Neural cell (in vitro differentiated cells): ENCODE measurements at places on chromosomes 3 and 15. TPM values are rescaled to one million over a fixed set of nuclear protein-coding genes. Genes with fewer than 3 reads are reported as not detected.

RPS27L gene
- polyA plus RNA-seq = 58.2 and 70.0 TPM in 2 replicates

ADGRG7 gene
- not detected in 2 replicates for polyA plus RNA-seq

SATB1 gene
- 16.0 and 16.9 TPM in 2 replicates for polyA plus RNA-seq

ASB14 gene
- 0.51 TPM in 1 of 2 replicates, not detected in the other for polyA plus RNA-seq

SLC12A8 gene
- 1.5 and 4.6 TPM in 2 replicates for polyA plus RNA-seq

TMEM87A gene
- polyA plus RNA-seq = 50.4 and 53.3 TPM in 2 replicates

TLR9 gene
- polyA plus RNA-seq = not detected in 2 replicates

CNTN6 gene
- polyA plus RNA-seq = 1.7 and 1.8 TPM in 2 replicates

GRK7 gene
- polyA plus RNA-seq = 0.16 TPM in 1 of 2 replicates, not detected in the other

TM4SF18 gene
- 0.42 TPM in 1 of 2 replicates, not detected in the other for polyA plus RNA-seq

P2RY1 gene
- polyA plus RNA-seq = 1.7 and 3.0 TPM in 2 replicates

MORC1 gene
- polyA plus RNA-seq = not detected in 2 replicates

CIB2 gene
- 22.6 and 32.4 TPM in 2 replicates for polyA plus RNA-seq

ZPLD1 gene
- polyA plus RNA-seq = 0.50 TPM in 1 of 2 replicates, not detected in the other

WDR72 gene
- polyA plus RNA-seq = 0.05 TPM in 1 of 2 replicates, not detected in the other

LMCD1 gene
- 3.4 and 3.5 TPM in 2 replicates for polyA plus RNA-seq

ANKRD34C gene
- not detected in 2 replicates for polyA plus RNA-seq

PLCH1 gene
- 12.1 and 13.5 TPM in 2 replicates for polyA plus RNA-seq

CYP11A1 gene
- polyA plus RNA-seq = not detected in 2 replicates

CSPG4 gene
- not detected in 2 replicates for polyA plus RNA-seq

WNT7A gene
- polyA plus RNA-seq = 13.3 and 17.7 TPM in 2 replicates

NT5DC2 gene
- polyA plus RNA-seq = 35.1 and 46.7 TPM in 2 replicates

GATA2 gene
- not detected in 2 replicates for polyA plus RNA-seq

NEIL1 gene
- 18.6 and 21.7 TPM in 2 replicates for polyA plus RNA-seq

IQCH gene
- polyA plus RNA-seq = 2.8 and 8.4 TPM in 2 replicates

ITIH1 gene
- polyA plus RNA-seq = not detected in 2 replicates

C3orf85 gene
- polyA plus RNA-seq = not detected in 2 replicates

ACAN gene
- polyA plus RNA-seq = not detected in 2 replicates

GOLGA6D gene
- polyA plus RNA-seq = 0.12 TPM in 1 of 2 replicates, not detected in the other

ROPN1 gene
- not detected in 2 replicates for polyA plus RNA-seq

AMT gene
- polyA plus RNA-seq = 5.0 and 6.1 TPM in 2 replicates

WDR93 gene
- 0.41 TPM in 1 of 2 replicates, not detected in the other for polyA plus RNA-seq

ATP13A4 gene
- polyA plus RNA-seq = 6.2 and 7.3 TPM in 2 replicates

RASL12 gene
- not detected in 2 replicates for polyA plus RNA-seq

NPAP1 gene
- polyA plus RNA-seq = 0.10 and 0.40 TPM in 2 replicates

KIF15 gene
- 1.2 and 5.8 TPM in 2 replicates for polyA plus RNA-seq

FOXL2 gene
- polyA plus RNA-seq = not detected in 2 replicates

CLDN11 gene
- 0.98 TPM in 1 of 2 replicates, not detected in the other for polyA plus RNA-seq

WNT5A gene
- 0.59 and 0.74 TPM in 2 replicates for polyA plus RNA-seq

MDFIC2 gene
- not detected in 2 replicates for polyA plus RNA-seq

LRRC31 gene
- not detected in 2 replicates for polyA plus RNA-seq

WWTR1 gene
- polyA plus RNA-seq = 0.60 and 0.97 TPM in 2 replicates

MST1R gene
- polyA plus RNA-seq = 2.0 and 4.2 TPM in 2 replicates

PXYLP1 gene
- 93.9 and 109 TPM in 2 replicates for polyA plus RNA-seq

SPINK8 gene
- polyA plus RNA-seq = not detected in 2 replicates

SERPINI2 gene
- 1.3 and 1.7 TPM in 2 replicates for polyA plus RNA-seq

ACAA1 gene
- 59.1 and 66.2 TPM in 2 replicates for polyA plus RNA-seq

PRTG gene
- polyA plus RNA-seq = 2.6 and 3.8 TPM in 2 replicates

FES gene
- not detected in 2 replicates for polyA plus RNA-seq

VEPH1 gene
- polyA plus RNA-seq = 0.22 and 0.89 TPM in 2 replicates
